ENCODE measurements at places on chromosomes 13 and 19. TPM values are rescaled to one million over a fixed set of nuclear protein-coding genes. Genes with fewer than 3 reads are reported as not detected.

The CD79A gene
- 277 TPM for polyA plus RNA-seq

The KRTDAP gene
- polyA plus RNA-seq = not detected

The FUT2 gene
- 0.07 TPM for polyA plus RNA-seq

The ZNF177 gene
- polyA plus RNA-seq = 0.38 TPM

The C2CD4C gene
- polyA plus RNA-seq = not detected

The KCTD4 gene
- polyA plus RNA-seq = not detected

The CYP4F2 gene
- polyA plus RNA-seq = 0.99 TPM

- no peak for DNase-seq
- no peaks in the 10 kb centered on the region for H3K36me3 ChIP-seq
- no peak overlapping the region for H3K27ac ChIP-seq
Observed at GRCh38 chr13:38970380-38971051, 20.1 kb downstream of the STOML3 start.

GRCh38 chr13:39998166-39998565 lies 342.7 kb downstream of the COG6 start:
- no peak overlapping the region for H3K27ac ChIP-seq
- no peaks in the 10 kb centered on the region for H3K36me3 ChIP-seq
- no peak overlapping the region for H3K4me3 ChIP-seq
- H3K27me3 ChIP-seq = no peaks in the 10 kb centered on the region

- H3K4me1 ChIP-seq = no peaks in the 10 kb centered on the region
- H3K36me3 ChIP-seq = no peaks in the 10 kb centered on the region
- no peaks in the 10 kb centered on the region for H3K27me3 ChIP-seq
- no peak overlapping the region for H3K27ac ChIP-seq
Observed at GRCh38 chr13:60655256-60655655, 258.2 kb downstream of the TDRD3 start.

GRCh38 chr13:59801107-59801880 lies 362.4 kb downstream of the DIAPH3 start:
- H3K4me3 ChIP-seq = no peak overlapping the region
- H3K4me1 ChIP-seq = no peaks in the 10 kb centered on the region
- no peak for DNase-seq
- no peaks in the 10 kb centered on the region for H3K27me3 ChIP-seq
- no peak overlapping the region for H3K27ac ChIP-seq

DNA sequence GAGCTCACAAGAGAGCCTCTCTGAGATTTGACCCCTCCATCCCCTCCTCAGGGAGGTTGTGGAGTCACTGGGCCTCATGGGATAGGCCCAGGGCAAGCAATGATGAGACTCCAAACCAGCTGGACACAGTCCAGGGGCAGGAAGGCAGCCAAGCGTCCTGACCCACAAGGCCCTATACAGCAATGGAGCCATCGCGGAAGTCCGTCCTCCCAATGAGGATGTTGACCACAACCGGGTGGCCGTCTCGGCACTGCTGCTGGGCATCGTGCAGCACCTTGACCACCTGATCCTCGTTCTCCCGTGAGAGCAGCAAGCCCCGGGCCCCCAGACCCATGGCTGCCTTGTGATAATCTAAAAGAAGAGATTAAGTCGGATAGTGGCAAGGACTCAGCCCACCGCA lies 7.9 kb downstream of the SYDE1 start:
- H3K27ac ChIP-seq = no peak overlapping the region
- no peaks in the 10 kb centered on the region for H3K27me3 ChIP-seq
- H3K36me3 ChIP-seq = peaks cover 5% of the 10 kb centered on the region
- DNase-seq = no peak
- H3K4me1 ChIP-seq = no peaks in the 10 kb centered on the region

- H3K27ac ChIP-seq = peak overlapping the region; percentile 88
- no peaks in the 10 kb centered on the region for H3K27me3 ChIP-seq
- H3K4me1 ChIP-seq = peaks cover 40% of the 10 kb centered on the region
- H3K4me3 ChIP-seq = no peak overlapping the region
Observed at GRCh38 chr19:11324748-11325389, 14.6 kb downstream of the RAB3D start.

- no peaks in the 10 kb centered on the region for H3K36me3 ChIP-seq
- no peak overlapping the region for H3K27ac ChIP-seq
- no peak for DNase-seq
- H3K4me1 ChIP-seq = peaks cover 4% of the 10 kb centered on the region
- H3K27me3 ChIP-seq = no peaks in the 10 kb centered on the region
Observed at GRCh38 chr13:91312324-91312723, 35.2 kb upstream of the MIR17HG start.

- no peak overlapping the region for H3K27ac ChIP-seq
- H3K27me3 ChIP-seq = no peaks in the 10 kb centered on the region
- H3K4me3 ChIP-seq = no peak overlapping the region
Observed at GRCh38 chr13:25846222-25846984, 205.4 kb downstream of the SHISA2 start.

DNA sequence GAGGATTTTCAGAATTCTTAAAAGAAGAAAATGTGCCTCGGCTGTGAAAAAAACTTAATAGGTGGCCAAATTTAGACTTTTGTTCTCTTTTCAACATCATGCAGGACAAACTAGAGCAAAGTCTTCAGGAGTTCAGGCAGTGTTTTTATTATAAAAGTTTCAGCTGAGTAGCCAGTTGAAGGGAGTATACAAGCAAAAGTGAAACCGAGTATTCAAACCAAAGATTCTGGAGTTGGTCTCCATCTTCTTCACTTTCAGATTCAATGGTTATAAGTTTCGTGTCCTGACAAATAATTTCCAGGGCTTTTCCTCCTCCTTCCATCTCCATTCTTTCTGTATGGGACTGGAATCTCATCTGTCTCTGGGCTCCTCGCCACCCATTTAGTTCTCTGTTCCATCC lies 379.7 kb downstream of the GPC5 start:
- H3K27me3 ChIP-seq = no peaks in the 10 kb centered on the region
- no peak overlapping the region for H3K27ac ChIP-seq
- no peak overlapping the region for H3K4me3 ChIP-seq
- no peaks in the 10 kb centered on the region for H3K4me1 ChIP-seq

DNA sequence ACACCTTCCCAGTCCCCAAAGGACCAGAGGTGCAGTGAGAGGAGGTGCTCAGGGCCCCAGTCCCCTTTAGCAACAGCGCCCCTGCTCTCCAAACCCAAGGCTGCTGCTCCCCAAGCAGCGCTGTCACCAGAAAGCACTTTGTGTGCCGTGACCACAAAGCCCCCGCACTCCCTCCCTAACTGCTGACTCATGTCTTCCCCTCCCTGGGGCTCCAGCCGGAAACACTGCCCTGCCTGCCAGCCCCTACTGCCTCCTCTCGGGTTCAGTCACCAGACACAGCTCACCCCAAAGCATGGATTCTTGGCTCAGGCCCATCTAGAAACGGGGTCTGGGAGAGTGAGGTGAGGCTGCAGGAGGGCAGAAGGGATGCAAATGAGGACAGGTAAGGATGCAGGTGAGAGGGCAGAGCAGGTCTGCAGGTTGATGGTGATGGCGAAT lies 4.9 kb upstream of the TNFSF14 start:
- peaks cover 35% of the 10 kb centered on the region for H3K4me1 ChIP-seq
- H3K27me3 ChIP-seq = no peaks in the 10 kb centered on the region
- H3K4me3 ChIP-seq = peak overlapping the region; percentile 40
- peak; percentile 87 for DNase-seq

- no peaks in the 10 kb centered on the region for H3K27me3 ChIP-seq
- H3K36me3 ChIP-seq = no peaks in the 10 kb centered on the region
- DNase-seq = no peak
- peaks cover 21% of the 10 kb centered on the region for H3K4me1 ChIP-seq
Observed at GRCh38 chr19:1882089-1882785, 3.1 kb downstream of the ABHD17A start.

DNA sequence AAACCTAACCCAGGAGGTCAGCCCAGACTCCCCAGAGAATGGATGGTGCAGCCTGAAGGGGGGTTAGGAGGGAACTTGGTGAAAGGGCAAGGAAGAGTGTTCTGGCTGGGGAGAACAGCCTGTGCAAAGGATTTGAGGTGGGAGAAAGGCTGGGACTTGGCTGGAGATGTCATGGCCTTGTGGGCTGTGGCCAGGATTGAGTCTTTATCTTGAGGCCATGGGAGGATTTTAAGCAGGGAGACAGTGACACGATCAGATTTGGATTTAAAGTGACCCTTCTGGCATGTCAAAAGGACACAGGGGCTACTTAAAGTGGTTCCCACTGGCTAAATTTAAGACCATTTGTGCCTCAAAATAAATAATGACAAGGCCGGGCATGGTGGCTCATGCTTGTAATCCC lies 29.7 kb downstream of the MAP4K1 start:
- peaks cover 4% of the 10 kb centered on the region for H3K36me3 ChIP-seq
- peaks cover 18% of the 10 kb centered on the region for H3K4me1 ChIP-seq
- H3K27ac ChIP-seq = no peak overlapping the region
- no peak for DNase-seq

- no peaks in the 10 kb centered on the region for H3K36me3 ChIP-seq
- H3K4me3 ChIP-seq = no peak overlapping the region
- no peak for DNase-seq
Observed at GRCh38 chr19:3479177-3479833, 1.0 kb downstream of the SMIM24 start.

- no peaks in the 10 kb centered on the region for H3K27me3 ChIP-seq
- no peak overlapping the region for H3K4me3 ChIP-seq
- H3K4me1 ChIP-seq = no peaks in the 10 kb centered on the region
- H3K36me3 ChIP-seq = no peaks in the 10 kb centered on the region
- H3K27ac ChIP-seq = no peak overlapping the region
Observed at GRCh38 chr13:114089751-114090400, 42.5 kb downstream of the RASA3 start.

DNA sequence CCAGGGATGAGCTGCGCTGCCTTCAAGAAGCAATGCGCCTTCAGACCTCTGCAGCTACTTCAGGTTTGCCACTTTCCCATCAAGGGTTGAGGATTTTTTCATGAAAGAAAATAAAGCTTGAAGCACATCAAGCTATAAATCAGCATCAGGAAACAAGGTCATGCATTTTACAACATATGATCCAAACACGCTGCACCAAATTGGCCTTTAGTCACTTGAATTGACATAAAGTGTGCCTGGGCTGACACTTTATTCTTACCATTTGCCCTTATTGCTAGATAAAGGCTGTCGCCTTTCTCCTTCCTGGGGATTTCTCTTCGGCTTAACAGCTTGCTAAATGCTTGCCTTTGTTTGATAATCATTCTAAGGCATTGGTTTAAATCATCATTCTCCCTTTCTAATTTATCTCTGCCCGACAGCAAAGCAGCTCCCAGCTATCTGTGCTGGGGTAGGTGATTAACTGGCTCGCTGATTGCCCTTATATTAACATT lies 87.7 kb downstream of the LHFPL6 start:
- no peaks in the 10 kb centered on the region for H3K36me3 ChIP-seq
- no peak overlapping the region for H3K4me3 ChIP-seq
- DNase-seq = no peak
- H3K27me3 ChIP-seq = no peaks in the 10 kb centered on the region
- no peaks in the 10 kb centered on the region for H3K4me1 ChIP-seq
- H3K27ac ChIP-seq = no peak overlapping the region

DNA sequence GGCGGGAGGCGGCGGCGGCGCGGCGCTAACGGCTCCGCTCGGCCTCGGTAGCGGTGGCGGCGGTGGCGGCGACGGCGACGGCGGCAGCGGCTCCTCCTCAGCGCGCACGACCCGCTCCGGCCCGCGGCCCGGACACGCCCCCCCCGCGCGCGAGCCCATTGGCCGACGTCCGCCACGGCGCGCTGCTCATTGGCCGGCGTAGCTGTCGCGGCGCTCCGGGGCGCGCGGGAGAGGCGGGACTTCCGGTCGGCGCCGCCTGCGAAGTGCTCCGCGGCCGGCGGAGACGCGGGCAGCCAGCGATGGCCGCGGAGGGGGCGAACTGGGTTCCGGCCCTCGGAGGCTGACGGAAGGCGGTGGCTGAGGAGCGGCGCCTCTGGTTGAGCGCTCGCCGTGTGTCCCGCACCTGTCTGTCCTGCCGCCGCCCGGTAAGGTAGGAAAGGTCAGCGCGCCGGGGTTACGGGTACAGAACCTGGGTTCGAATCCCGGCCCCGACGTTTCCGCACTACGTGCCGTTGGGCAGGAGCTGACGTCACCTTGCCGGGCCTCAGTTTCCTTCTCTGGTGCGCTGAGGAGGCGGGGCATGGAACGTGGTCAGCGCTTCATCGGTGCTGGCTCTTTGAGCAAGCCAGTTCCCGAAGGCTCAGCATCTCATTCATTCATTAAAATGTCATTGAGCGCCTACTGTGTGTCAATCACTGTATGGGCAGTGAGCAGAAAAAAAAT lies at the start of gene ELAVL1:
ELAVL1 (minus strand) TSS at position 108 of the 723 bp plus-strand sequence. CDS start 13,826 bp downstream, outside the sequence.
- peak within 1 kb of the TSS; percentile 79 for H3K27ac ChIP-seq
- DNase-seq = no peak
- no peaks in the 10 kb centered on the region for H3K27me3 ChIP-seq
- H3K4me3 ChIP-seq = peak within 1 kb of the TSS; percentile 92
- H3K4me1 ChIP-seq = peaks cover 19% of the 10 kb centered on the region

DNA sequence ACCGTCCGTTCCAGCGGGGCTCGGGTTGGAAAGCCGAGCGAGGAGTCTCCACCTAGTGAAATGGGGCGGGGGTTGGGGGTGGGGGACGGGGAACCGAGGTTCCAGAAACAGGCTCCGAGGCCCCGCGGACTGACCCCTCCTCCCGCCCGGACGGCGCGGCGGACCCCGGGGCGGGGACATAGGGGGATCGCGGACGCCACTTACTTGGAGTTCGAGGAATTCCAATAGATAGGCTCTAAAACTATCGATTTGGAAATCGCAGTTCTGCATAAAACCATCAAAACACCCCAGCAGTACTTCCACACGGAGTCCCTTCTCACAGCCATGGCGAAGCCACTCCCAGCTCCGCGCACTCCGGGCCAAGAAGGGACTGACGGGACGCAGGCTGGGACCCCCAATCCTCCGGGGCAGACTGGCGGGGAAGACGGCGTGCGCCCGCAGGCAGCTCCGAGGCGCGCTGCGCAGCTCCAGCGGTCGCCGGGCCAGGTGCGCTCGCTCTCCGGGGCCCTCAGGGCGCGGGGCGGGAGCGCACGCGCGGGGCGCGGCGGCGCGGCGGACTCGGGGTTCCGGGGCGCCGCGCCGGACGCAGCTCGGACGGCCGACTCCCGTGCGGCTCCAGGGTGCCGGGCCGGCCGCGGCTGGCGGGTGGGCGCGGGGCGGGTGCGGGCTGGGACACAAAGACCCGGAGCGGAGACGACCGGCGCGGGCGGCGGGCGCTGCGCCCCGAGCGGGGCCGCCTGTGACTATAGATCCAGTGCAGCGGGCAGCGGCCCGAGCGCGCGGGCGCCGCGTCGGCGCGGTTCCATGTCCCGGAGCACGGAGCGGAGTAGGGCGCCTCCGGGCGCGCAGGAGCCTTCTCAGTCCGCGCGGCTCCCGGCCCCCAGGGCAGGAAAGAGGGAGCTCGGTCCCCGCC lies 567 bp downstream of the EFNB2 start:
- H3K4me1 ChIP-seq = peaks cover 3% of the 10 kb centered on the region
- DNase-seq = no peak
- no peak overlapping the region for H3K27ac ChIP-seq
- no peaks in the 10 kb centered on the region for H3K36me3 ChIP-seq

DNA sequence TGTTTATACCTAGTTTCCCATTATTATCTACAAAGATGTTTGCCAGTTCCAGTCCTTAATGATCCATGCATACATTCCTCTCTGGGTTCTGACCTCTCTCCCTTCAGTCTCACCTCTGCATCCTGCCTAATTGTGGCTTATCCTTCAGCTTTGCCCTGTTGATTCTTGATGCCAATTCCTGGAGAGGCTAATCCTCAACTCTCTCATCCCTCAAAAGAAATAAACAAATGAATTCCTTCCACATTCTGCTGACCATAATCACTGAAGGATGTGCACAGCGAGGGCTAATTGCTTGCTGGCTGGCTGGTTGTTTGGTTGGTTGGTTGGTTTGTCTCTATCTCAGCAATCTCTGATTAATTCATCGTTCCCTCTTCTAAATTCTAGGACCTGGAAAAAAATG lies 113.8 kb downstream of the IRS2 start:
- no peak overlapping the region for H3K27ac ChIP-seq
- DNase-seq = no peak
- no peak overlapping the region for H3K4me3 ChIP-seq
- no peaks in the 10 kb centered on the region for H3K36me3 ChIP-seq
- H3K27me3 ChIP-seq = no peaks in the 10 kb centered on the region
